ENCODE measurements at places on chromosomes 1 and 21. TPM values are rescaled to one million over a fixed set of nuclear protein-coding genes. Genes with fewer than 3 reads are reported as not detected.

GRCh38 chr1:41649396-41650027 is 165.0 kb upstream of the EDN2 start:
- H3K36me3 ChIP-seq, result no peaks in the 10 kb centered on the region
- H3K27me3 ChIP-seq, result no peaks in the 10 kb centered on the region
- no peak for DNase-seq
- peaks cover 26% of the 10 kb centered on the region for H3K4me1 ChIP-seq
- no peak overlapping the region for H3K27ac ChIP-seq

The CELA2B gene
- total RNA-seq, result not detected

DNA sequence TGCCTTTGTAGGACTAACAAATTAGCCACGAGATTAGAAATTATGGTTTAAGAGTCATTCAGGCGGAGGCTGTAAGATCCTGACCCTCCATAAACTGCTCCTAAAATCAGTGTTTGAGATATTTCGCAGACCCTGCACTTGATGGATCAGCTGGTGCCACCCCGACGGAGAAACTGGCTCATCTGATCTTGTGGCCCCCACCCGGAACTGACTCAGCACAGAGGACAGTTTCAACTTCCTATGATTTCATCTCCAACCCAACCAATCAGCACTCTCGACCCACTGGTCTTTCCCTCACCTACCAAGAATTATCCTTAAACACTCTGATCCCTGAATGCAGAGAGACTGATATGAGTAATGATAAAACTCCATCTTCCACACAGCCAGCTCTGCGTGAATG is 3.7 kb upstream of the JAM2 start:
- H3K27ac ChIP-seq, result no peak overlapping the region
- H3K27me3 ChIP-seq, result no peaks in the 10 kb centered on the region
- peaks cover 13% of the 10 kb centered on the region for H3K4me1 ChIP-seq
- no peak overlapping the region for H3K4me3 ChIP-seq
- no peaks in the 10 kb centered on the region for H3K36me3 ChIP-seq

The ERG gene
- 30.4 TPM for total RNA-seq

The USP1 gene
- total RNA-seq, result 16.4 TPM

- no peaks in the 10 kb centered on the region for H3K36me3 ChIP-seq
- no peaks in the 10 kb centered on the region for H3K27me3 ChIP-seq
- no peak for DNase-seq
Observed at GRCh38 chr1:28548318-28548717, 4.6 kb upstream of the TRNAU1AP start.

- no peak for DNase-seq
- H3K27me3 ChIP-seq, result peaks cover 20% of the 10 kb centered on the region
- H3K27ac ChIP-seq, result peak overlapping the region; percentile 8
- peak overlapping the region; percentile 51 for H3K4me3 ChIP-seq
Observed at GRCh38 chr1:179815641-179816040, 62.0 kb downstream of the TOR1AIP2 start.

- H3K36me3 ChIP-seq, result peaks cover 11% of the 10 kb centered on the region
- H3K4me3 ChIP-seq, result peak overlapping the region; percentile 90
- peak overlapping the region; percentile 99 for H3K27ac ChIP-seq
- no peak for DNase-seq
- H3K4me1 ChIP-seq, result peaks cover 63% of the 10 kb centered on the region
Observed at GRCh38 chr1:27489501-27489972, 430 bp downstream of the WASF2 start.

- H3K27me3 ChIP-seq, result no peaks in the 10 kb centered on the region
- no peak overlapping the region for H3K27ac ChIP-seq
- no peak overlapping the region for H3K4me3 ChIP-seq
- peak; percentile 22 for DNase-seq
Observed at GRCh38 chr1:219433001-219433400, 179.9 kb downstream of the ZC3H11B start.

DNA sequence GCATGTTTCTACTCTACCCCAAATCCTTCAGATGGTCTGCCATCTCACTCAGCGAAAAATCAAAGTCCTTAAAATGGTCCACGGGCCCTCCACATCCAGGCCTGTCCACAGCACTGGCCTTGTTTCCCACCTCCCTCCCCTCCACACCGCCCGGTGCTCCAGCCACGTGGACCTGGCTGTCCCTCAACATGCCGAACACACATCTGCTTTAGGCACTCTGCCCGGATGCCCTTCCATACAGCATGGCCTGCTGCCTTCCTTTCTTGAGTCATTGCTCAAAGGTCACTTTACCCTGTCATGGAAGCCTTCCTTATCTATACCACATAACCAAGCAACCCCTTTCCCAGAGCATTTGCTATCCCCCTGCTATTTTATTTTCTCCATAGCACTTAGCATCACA is 143.0 kb downstream of the DNM3 start:
- H3K36me3 ChIP-seq, result no peaks in the 10 kb centered on the region
- no peak overlapping the region for H3K4me3 ChIP-seq
- peak; percentile 30 for DNase-seq

The FNDC5 gene
- total RNA-seq, result 103 TPM

The S100A1 gene
- total RNA-seq, result 2,278 TPM

GRCh38 chr1:3903141-3904005 is 3.3 kb upstream of the C1orf174 start:
- no peak overlapping the region for H3K27ac ChIP-seq
- H3K36me3 ChIP-seq, result no peaks in the 10 kb centered on the region
- H3K27me3 ChIP-seq, result no peaks in the 10 kb centered on the region
- no peak overlapping the region for H3K4me3 ChIP-seq
- no peak for DNase-seq

DNA sequence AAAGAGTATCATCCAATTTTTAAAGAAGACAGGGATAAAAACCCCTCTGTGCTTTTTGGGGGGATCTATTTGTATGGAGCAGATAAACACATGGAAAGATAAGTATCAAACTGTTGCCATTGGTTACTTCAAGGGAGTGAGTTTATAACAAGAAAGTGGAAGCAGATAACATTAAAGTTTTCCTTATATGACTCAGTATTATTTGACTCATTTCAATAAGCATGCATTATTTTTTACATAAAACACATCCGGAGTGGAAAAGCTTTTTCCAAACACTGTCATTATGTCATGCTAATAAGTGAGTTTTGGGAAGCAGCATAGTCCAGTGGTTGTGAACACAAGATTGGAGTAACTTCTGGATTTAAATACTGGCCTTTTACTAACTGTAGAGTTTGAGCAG is 452.2 kb downstream of the LTN1 start:
- H3K36me3 ChIP-seq, result no peaks in the 10 kb centered on the region
- H3K4me1 ChIP-seq, result no peaks in the 10 kb centered on the region
- no peaks in the 10 kb centered on the region for H3K27me3 ChIP-seq
- no peak for DNase-seq
- H3K27ac ChIP-seq, result no peak overlapping the region
- H3K4me3 ChIP-seq, result no peak overlapping the region

DNA sequence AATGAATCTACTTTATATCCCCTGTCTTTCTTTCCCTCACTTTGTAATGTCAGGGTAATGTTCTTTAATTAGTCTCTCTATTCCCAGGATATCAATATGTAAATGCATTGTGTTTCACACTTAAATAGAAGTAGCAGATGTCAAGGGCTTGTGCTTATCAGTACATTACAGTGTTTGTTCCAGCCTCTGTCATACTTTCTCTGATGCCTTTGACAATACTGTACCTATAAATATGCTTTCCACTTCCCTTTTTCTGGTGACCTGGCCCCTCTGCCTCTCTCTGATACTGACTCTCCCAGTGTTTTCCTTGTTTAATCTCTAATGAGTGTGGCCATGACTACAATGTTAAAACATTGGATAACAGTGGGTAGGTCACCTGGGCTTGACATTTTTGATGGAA is 862.0 kb upstream of the NEGR1 start:
- H3K27me3 ChIP-seq, result no peaks in the 10 kb centered on the region
- H3K4me3 ChIP-seq, result no peak overlapping the region
- H3K27ac ChIP-seq, result no peak overlapping the region
- DNase-seq, result no peak
- no peaks in the 10 kb centered on the region for H3K36me3 ChIP-seq

- peaks cover 9% of the 10 kb centered on the region for H3K4me1 ChIP-seq
- DNase-seq, result no peak
- no peak overlapping the region for H3K4me3 ChIP-seq
- H3K36me3 ChIP-seq, result no peaks in the 10 kb centered on the region
Observed at GRCh38 chr1:53678507-53678906, 60.5 kb downstream of the GLIS1 start.

The NTMT2 gene
- total RNA-seq, result 2.6 TPM

The CYP4B1 gene
- 2.1 TPM for total RNA-seq

DNA sequence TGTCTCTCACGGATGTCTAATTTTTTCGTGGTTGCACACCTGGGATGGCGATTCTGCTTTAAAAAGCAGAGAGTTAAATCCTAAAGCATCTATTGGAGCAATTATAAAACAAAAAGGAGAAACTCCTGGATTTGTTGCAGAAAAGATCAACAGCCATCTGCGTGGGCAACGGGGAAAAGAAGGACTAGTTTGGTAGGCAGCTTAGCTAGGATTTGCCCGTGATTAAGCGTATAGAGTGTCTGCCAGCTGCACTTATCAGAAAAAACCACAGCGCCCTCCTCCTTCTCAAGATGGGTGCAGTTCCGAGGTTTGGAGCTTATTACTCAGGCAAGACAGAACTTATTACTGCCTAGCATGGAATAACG is 526 bp upstream of the SLC25A24 start:
- peak overlapping the region; percentile 87 for H3K4me3 ChIP-seq
- no peaks in the 10 kb centered on the region for H3K36me3 ChIP-seq
- DNase-seq, result no peak
- H3K27ac ChIP-seq, result peak overlapping the region; percentile 98

GRCh38 chr1:63645317-63645716 is 52.1 kb downstream of the PGM1 start:
- no peaks in the 10 kb centered on the region for H3K27me3 ChIP-seq
- peaks cover 7% of the 10 kb centered on the region for H3K4me1 ChIP-seq
- peak overlapping the region; percentile 10 for H3K27ac ChIP-seq
- no peak for DNase-seq

- no peaks in the 10 kb centered on the region for H3K36me3 ChIP-seq
- no peak overlapping the region for H3K4me3 ChIP-seq
- H3K27ac ChIP-seq, result peak overlapping the region; percentile 63
- H3K27me3 ChIP-seq, result no peaks in the 10 kb centered on the region
- H3K4me1 ChIP-seq, result no peaks in the 10 kb centered on the region
- no peak for DNase-seq
Observed at GRCh38 chr1:84719543-84720217, 29.4 kb upstream of the SSX2IP start.

The FALEC gene
- total RNA-seq, result 0.60 TPM

DNA sequence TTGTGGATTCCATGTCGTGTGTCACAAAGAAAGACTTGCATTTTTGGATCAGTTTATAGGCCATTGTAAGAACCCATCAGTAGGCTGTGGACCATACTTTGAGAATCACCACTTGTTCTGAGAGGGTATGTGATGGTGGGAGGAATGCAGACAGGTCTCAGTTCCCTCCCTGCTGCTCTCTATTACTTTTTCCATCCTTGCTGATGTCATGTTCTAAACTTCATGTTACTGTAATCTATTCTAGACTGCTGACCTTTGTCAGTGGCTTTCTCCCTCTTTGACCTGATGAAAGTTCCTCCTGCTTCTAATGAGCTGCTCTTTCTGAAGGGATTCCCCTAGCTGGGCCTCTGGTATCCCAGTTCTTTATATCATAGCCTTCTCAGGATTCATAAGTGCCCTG is 46.1 kb downstream of the ST3GAL3 start:
- peaks cover 9% of the 10 kb centered on the region for H3K36me3 ChIP-seq
- no peak for DNase-seq
- no peak overlapping the region for H3K4me3 ChIP-seq
- H3K27ac ChIP-seq, result no peak overlapping the region
- no peaks in the 10 kb centered on the region for H3K27me3 ChIP-seq

The ADAMTS5 gene
- total RNA-seq, result 4.4 TPM

- H3K27me3 ChIP-seq, result no peaks in the 10 kb centered on the region
- peaks cover 3% of the 10 kb centered on the region for H3K4me1 ChIP-seq
- H3K36me3 ChIP-seq, result peaks cover 67% of the 10 kb centered on the region
- H3K27ac ChIP-seq, result no peak overlapping the region
- no peak for DNase-seq
Observed at GRCh38 chr1:36091698-36092097, 3.0 kb downstream of the ADPRS start.

DNA sequence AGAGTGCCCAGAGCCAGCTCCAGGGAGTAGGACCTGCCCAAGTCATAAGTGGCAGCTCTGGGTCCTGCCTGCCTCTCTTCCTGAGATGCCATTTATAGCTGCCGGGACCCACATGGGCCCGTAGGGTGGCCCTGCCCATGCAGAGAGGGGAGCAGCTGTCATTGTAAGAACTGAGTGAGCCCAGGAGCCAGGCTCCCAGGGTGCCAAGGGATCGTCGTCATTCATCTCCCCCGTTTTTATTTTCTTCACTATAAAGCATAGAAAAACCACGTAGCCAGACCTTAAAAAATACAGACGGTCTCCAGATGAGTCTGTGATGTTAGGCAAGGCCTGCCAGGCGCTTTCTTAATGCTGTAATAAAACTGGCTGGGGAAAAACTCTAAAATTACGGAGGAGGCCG is 90.7 kb downstream of the IGSF21 start:
- no peaks in the 10 kb centered on the region for H3K27me3 ChIP-seq
- no peak for DNase-seq
- no peak overlapping the region for H3K27ac ChIP-seq
- no peaks in the 10 kb centered on the region for H3K4me1 ChIP-seq
- no peaks in the 10 kb centered on the region for H3K36me3 ChIP-seq

The CDC7 gene
- total RNA-seq, result 0.41 TPM

- peaks cover 17% of the 10 kb centered on the region for H3K4me1 ChIP-seq
- no peaks in the 10 kb centered on the region for H3K27me3 ChIP-seq
- H3K4me3 ChIP-seq, result no peak overlapping the region
Observed at GRCh38 chr1:153493343-153493960, 33.0 kb upstream of the S100A7 start.

The PCP4 gene
- total RNA-seq, result 3.6 TPM

The TTLL7 gene
- total RNA-seq, result 2.1 TPM

DNA sequence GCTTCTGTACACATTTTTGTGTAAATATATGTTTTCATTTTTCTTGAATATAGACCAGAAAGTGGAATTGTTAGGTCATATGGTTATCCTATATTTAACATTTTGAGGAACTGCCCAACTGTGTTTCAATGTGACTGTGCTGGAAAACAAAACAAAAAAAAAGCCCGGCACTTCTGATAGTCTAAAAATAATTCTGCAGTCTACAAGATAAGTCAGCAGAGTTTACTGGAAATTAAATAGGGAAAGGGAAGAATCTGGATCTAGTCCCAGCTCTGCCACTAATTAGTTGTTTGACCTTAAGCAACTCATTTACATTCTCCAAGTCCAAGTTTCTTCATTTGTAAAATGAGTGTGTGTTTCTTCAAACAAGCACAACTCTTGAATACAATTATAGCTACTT is 869.1 kb upstream of the B3GALT2 start:
- H3K27ac ChIP-seq, result peak overlapping the region; percentile 66
- H3K27me3 ChIP-seq, result no peaks in the 10 kb centered on the region
- no peaks in the 10 kb centered on the region for H3K36me3 ChIP-seq
- H3K4me1 ChIP-seq, result peaks cover 18% of the 10 kb centered on the region
- H3K4me3 ChIP-seq, result no peak overlapping the region

All from heart right ventricle (tissue), 16 donors.